ENCODE measurements at places on chromosomes 7 and 10.

DNA sequence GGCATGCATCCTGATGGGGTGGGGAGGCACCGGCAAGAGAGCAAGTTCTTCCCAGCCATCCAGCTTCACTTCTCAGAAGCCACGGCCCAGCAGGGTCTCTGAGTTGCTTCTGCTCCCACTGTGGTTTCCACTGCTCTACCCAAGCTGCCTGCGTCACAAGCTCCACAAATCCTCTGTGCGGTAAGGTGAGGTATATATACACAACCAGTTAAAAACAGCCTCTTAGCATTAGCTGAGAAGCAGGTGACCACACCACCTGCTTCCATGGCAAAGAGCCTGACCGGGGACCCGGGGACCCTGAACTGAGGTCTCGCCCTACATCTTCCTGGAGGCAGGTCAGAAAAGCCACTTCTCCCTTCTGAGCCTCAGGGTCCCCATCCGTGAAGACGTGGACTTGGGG is 46.9 kb upstream of the NPFFR1 start:
- DNase-seq, result no peak

DNA sequence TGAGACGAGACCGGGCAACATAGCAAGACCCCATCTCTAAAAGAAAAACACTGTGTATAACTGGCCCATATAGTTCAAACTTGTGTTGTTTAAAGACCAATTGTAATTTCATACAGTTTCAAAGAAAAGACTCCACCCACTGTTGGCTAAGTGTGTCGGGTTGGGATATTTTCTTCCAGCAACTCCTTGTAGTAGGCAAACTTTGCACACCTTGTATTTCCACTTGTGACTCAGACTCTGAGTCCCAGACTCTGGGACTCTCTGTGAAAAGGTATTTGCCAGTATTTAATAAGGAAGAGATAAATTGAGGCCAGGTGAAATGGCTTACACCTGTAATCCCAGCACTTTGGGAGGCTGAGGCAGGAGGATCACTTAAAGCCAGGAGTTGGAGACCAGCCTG is 29.3 kb upstream of the RHBDD2 start:
- DNase-seq, result no peak

- no peak for DNase-seq
Measured at GRCh38 chr7:119408596-119408995, 864.4 kb upstream of the KCND2 start.

DNA sequence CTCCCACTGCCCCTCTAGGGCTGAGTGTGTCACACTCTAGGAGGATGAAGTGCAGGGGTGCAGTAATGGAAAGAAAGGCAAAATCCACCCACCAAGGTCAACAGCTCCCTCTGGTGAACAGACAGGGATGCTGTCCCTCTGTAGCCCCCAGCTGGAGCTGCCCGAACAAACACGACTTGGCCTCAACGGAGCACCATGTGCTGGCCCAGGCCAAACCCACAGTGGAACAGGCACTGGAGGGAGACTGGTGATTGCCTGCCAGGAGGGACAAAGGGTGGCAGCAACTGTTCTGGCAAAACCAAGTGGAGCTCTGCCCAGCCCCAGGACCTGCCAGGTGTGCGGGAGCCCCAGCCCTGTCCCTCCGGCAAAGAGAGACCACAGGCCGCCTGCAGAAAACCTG is 20.7 kb downstream of the PDIA4 start:
- no peak for DNase-seq

DNA sequence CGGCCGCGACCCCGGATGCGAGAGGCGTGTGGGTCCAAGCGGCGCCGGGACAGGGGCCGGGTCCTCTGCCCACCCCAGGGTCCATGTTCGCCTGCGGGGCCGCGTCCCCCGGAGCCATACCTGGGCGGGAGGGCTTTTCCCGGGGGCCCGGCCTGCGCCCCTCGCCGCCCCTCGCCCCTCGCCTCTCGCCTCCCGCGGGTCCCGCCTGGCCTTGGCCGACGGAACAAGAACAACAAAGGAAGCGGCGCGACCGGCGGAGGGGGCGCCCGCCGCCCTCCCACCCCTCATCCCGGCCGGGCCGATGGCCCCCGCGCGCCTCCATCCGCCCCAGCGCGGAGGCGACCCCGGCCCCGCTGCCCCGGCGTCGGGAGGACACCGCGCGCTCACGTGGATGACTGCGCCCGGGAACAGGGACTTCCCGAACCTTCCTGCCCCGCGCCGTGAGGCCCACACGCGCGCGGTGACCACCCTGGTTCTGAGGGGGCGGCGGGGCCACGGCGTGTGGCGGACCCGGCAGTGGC is 348.2 kb downstream of the DNAJB6 start:
- no peak for DNase-seq

- no peak for DNase-seq
Measured at GRCh38 chr10:3452683-3453361, 280.2 kb upstream of the PITRM1 start.
